ENCODE measurements at places on chromosomes 7 and 10. TPM values are rescaled to one million over a fixed set of nuclear protein-coding genes. Genes with fewer than 3 reads are reported as not detected.
A peak's percentile ranks its signal among the peaks of the same experiment; 100 is the strongest.

- no peak for DNase-seq
Measured at GRCh38 chr7:22549667-22550513, 49.9 kb upstream of the STEAP1B start.

- DNase-seq: no peak
Measured at GRCh38 chr10:127137391-127137790, 59.0 kb downstream of the INSYN2A start.

- peak; percentile 57 for DNase-seq
Measured at GRCh38 chr10:111856631-111857030, 326.9 kb downstream of the GPAM start.

DNA sequence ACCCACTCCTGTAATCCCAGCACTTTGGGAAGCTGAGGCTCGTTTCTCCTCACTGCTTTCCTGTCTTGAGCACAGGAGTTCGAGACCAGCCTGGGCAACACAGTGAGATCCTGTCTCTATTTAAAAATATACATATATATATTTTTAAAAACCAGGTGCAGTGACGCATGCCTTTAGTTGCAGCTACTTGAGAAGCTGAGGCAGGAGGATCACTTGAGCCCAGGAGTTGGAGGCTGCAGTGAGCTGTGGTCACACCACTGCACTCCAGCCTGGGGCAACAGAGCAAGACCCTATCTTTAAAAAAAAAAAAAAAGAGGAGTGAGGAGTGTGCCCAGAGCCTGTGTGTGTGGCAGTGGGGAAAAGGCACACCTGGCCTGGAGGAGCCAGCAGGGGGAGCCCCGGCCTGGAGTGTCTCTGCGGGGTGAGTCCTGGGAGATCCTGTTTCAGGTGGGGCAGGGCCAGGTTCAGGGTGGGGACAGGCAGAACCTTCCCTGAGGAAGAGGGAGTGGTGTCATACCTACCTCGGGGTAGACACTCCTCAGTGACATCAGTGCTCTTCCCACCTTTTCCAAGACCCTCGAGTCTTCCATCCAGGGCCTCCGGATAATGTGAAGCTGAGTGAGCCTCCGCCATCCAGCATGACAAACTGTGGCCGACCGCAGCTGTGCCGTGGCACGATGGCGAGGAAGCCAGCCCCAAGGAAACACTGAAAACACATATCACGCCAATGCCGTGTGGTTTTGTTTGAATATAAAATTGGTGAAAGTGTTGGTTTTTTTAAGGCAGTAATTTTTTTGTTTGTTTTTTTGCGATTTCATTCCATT lies 9.0 kb upstream of the ARPC1B start:
- DNase-seq: no peak

- DNase-seq: no peak
Measured at GRCh38 chr7:29258951-29259350, 64.4 kb downstream of the CHN2 start.

DNA sequence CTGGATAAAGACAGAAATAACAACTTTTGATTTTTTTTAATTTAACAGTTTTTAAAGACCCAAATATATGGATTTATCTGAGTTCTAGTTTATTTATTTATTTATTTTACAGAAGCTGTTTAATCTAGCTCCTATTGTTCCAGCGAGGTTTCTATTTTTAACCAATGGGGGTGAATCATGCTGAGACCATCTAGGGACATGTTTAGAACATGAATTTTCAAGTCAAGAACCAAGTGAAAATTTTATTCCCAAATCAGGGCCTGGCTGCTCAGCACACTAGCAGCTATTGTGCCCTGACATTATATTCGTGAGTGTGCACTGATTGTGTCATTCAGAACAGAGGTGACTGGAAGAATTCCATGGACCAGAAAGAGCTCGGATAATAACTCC lies 24.6 kb upstream of the MPP7 start:
- peak; percentile 87 for DNase-seq

GRCh38 chr7:68176974-68177373 lies 1180.3 kb downstream of the TYW1 start:
- peak; percentile 7 for DNase-seq

ASB15 gene
- not detected for total RNA-seq

- DNase-seq: peak; percentile 7
Measured at GRCh38 chr7:91875851-91876250, 4.7 kb downstream of the MTERF1 start.

DNA sequence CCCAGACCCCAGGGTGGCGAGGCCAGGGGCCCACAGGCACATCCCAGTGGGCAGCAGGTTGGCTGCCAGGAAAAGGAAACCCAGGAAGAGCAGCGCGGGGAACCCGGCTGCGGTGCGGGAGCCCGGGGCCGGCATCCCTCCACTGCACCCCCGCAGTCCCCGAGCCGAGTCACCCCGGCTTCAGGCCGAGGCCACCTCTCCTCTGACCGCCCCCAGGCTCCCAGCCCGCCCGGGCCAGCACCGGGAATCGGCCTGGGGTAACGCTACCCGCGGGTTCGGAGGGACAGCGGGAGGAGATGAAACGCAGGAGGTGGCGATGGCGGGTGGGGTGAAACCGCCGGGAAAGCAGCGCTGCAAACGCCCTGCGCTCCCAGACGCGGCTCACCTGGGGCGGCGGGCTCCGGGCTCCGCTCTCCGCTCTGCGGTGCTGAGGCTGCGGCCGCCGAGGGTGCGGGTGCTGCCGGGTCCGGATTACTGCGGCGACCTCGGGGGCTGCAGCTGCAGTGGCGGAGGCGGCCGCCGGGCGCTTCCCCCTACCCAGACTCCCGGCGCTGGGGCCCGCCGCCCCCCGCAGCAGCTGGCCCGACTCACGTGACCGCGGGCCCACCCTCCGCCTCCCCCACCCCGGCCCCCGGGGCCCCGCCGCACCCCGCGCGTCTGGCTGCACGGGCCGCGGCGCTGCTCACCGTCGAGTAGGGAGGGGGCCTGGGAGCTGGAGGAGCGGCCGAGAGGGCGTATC lies at the start of gene SCRN1:
Gene SCRN1, minus strand, starts transcription at position 545 of the 739 bp plus-strand sequence. CDS start 20,734 bp downstream, outside the sequence.
- peak; percentile 59 for DNase-seq

SLC26A4 gene
- 59.2 TPM for total RNA-seq

GRCh38 chr7:6227294-6227846 lies 45.1 kb downstream of the CYTH3 start:
- DNase-seq: no peak

GRCh38 chr10:103659674-103660363 lies 166.3 kb downstream of the NEURL1 start:
- peak; percentile 91 for DNase-seq

DNA sequence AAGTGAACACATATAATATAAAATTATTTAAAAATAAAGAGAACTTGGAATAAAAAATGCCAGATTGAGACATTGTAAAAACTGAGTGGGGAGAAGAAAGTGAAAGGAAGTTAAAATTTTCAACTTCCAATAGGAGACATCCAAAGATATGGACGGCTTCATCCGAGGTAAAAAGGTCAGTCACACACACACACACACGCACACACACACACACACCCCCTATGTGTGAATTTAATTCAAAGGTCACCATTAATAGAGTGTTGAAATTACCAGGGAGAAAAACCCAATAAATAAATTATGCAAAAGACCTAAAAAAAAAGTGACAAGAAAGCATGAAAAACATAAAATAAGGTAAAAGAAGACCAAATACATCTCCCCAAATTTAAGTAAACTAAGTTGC lies 131.0 kb upstream of the DNAJB12 start:
- no peak for DNase-seq

DNA sequence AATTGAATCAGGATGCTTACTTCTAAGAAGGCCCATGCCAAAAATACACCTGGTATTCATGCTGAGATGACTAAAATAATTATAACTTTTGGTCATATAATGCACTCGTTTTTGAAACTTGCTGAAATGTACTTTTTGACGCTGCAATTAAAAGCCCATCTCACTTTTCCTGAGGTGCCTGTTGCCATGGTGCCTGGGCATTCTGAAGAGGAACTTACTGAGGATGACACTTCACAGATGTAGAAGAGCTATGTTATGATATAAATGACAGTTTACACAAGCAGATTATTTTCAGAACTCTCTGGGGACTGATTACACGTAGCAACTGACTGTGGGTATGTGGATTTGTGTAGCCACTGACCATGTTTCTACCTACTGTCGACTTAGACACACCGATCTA lies 182.4 kb downstream of the TPK1 start:
- no peak for DNase-seq

GRCh38 chr7:91079487-91079886 lies 184.7 kb upstream of the FZD1 start:
- DNase-seq: peak; percentile 57

DNA sequence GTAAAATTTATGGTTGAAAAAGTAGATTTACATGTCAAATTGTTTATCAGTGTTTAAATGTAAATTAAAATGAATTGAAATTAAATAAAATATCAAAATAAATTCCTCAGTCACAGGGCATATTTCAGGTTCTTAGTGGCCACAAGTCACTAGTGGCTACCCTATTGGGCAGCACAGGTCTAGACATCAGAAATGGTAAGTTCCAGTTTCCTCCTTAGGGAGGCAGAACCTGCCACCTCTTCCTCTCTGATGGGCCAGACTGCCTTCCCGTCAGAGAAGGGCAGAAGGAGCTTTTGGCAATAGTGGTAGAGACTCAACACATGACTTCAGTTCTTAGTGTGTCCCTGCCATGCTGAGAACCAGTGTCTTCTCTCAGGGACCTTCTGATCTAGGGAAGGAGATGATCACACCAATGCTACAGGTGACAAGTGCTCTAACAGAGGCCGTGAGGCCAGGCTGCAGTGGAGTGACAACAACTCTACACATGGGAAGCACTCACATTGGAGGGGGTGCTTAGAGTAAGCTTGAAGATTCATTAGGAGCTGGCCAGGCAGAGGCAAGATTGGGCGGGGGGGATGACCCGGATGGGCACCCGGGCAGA lies 14.4 kb upstream of the PCBD1 start:
- no peak for DNase-seq

ITPRID1 gene
- not detected for total RNA-seq

- DNase-seq: no peak
Measured at GRCh38 chr10:17060289-17060688, 69.3 kb downstream of the CUBN start.

- DNase-seq: no peak
Measured at GRCh38 chr7:138871065-138871813, 73.2 kb upstream of the ATP6V0A4 start.

- DNase-seq: no peak
Measured at GRCh38 chr10:86728056-86728455, 28.4 kb upstream of the BMPR1A start.

RSU1 gene
- total RNA-seq: 96.4 TPM

GRCh38 chr10:76071653-76072365 lies 640.4 kb downstream of the LRMDA start:
- no peak for DNase-seq

DNA sequence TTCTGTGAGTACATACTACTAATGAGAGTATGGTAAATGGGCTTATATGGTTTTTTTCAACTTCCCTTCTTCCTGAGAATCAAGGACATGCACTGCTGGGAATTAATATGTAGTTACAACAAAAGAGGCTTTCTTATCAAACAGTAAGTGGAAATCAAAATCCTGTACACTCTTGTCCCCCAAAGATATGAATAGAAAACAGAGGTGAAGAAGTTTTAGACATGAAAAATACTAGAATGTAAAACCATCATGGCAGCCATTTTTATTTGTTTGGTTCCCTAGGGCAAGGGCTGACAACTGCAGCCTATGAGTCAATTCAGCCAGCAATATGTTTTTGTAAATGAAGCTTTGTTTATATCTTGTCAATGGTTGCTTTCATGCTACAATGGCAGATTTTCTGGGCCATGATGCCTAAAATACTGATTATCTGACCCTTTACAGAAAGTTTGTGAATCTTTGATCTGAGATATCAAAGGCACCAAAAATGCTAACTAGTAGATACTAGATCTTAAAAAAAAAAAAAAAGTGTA lies 422.4 kb downstream of the PARD3 start:
- DNase-seq: peak; percentile 52

DNA sequence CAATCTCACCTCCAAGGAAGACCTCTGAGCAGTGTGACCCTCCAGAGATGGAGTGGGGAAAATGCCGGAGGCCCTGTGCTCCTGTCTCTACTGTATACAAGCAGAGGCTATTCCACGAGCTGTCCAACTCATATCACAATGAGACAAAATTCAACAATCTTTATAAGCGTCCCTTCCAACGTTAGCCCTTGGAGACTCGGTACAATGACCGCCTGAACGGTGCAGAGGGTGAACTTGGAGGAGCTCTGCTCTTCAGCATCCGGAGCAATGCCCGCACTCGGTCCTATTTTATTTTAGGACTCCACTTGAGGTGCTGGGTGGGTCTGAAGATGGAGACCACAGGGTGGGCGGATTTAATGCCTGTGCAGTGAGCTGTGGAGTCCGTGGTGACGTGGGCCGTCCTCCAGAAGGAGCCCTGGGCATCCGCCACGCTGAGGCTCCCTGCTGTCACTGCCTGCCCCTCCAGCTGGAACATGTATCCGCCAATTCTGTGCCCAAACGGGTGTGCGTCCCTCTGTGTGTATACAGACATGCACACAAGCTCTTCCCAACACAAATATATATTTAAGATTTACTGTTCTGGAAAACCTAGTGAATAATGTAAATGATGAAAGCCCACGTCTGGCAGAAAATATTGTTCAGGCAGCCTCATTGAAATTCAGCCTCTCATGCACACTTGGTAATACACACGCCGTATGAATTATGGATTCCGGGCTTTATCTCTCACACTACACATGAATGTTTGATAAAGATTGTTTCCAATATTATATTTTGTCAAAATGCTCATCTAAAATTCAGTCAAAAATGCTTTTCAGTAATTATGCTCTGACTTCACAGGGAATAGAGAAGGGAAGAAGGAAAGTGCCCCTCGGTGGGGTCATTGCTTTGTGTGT lies 239.9 kb upstream of the ZMIZ1 start:
- DNase-seq: no peak

- DNase-seq: no peak
Measured at GRCh38 chr10:95330966-95331453, 40.2 kb upstream of the PDLIM1 start.

HOXA4 gene
- total RNA-seq: 8.9 TPM

GRCh38 chr10:53013201-53013810 lies 240.7 kb upstream of the MBL2 start:
- no peak for DNase-seq

GRCh38 chr7:131157530-131158243 lies 170.0 kb upstream of the MKLN1 start:
- peak; percentile 64 for DNase-seq

DNA sequence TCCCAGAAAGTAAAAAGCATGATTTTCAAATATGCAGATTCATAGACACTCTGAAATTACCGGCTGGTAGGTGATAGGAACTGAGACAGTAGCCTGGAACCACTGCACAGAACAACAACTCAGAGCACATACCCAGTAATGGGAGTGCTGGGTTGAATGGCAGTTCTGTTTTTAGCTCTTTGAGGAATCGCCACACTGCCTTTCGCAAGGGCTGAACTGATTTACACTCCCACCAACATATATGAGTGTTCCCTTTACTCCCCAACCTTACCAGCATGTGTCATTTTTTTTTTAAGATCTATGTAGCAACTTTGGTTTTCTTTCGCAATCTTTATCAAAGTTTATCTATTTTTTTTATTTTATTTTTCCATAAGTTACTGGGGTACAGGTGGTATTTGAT lies 358.8 kb downstream of the CALN1 start:
- no peak for DNase-seq
